ENCODE measurements at places on chromosomes 11 and 22.

DNA sequence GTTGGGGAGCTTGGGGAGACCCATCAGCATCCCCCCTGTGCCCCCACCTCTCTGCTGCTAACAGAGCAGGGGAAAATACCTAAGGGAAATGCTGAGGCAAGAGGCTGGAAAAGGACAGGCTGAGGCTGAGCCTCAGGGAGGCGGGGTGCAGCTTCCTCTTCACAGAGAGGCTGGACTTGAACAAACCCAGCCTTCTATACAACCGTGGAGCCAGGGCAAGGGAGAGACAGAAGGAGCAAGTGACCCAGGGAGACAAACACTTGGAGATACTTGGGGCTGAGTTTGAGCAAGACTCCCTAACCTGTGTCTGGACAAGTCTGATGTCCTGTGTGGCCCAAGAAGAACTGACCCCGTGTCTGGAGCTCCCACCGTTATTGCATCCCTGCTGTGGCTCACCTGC lies at the start of gene SLCO2B1:
Gene SLCO2B1, plus strand, starts transcription at position 229 of the 400 bp plus-strand sequence. CDS start 275 bp downstream, outside the sequence.
- no peak for DNase-seq

DNA sequence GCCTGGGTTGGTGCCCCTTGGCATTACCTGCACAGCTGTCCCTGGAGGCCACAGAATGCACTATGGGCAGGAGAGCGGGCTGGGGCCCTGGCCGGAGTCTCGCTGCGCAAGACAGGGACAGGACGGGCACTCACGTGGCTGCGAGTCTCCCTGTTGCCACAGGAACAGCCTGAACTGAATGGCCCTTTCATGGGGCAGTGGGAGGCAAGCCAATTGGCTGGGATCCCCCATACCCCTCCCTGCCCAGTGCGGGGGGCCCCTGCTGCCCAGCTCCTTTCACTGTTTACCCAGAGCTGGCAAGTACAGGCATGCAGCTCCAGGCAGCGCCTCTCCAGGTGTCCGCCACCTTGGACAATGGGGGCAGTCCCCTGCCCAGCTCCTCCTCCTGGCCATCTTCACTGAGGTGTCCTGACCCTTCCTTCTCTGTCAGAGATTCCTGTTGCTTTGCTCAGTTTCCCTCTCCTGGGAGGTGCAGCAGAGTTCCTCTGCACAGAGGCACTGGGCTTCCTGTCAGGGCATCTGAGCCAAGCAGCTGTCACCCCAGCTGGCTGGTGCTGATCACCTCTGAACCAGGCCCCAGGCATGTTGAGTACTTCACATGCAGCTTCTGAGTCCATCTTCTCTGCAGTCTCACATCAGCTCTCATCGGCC lies 5.2 kb downstream of the USP2 start:
- no peak for DNase-seq

- no peak for DNase-seq
These were observed 72.0 kb downstream of the TP53I11 start for GRCh38 chr11:44878711-44879110.

DNA sequence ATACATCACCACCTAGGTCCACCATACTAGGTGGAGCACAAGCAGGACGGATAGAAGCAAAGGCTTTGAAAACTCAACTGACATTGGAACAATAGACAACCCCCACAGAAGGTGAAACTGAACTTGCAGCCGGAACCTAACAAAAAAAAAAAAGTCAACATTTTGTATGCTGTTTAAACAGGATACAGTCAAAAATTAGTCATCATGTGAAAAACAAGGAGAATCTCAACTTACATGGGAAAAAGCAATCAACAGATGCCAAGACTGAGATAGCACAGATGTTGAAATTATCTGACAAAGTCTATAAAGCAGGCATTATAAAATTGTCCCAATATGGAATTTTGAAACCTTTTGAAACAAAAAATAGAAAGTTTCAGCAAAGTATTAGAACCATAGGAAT lies 123.8 kb downstream of the RAB38 start:
- peak; percentile 36 for DNase-seq

- no peak for DNase-seq
These were observed 67.3 kb downstream of the TRPC6 start for GRCh38 chr11:101516546-101516945.

DNA sequence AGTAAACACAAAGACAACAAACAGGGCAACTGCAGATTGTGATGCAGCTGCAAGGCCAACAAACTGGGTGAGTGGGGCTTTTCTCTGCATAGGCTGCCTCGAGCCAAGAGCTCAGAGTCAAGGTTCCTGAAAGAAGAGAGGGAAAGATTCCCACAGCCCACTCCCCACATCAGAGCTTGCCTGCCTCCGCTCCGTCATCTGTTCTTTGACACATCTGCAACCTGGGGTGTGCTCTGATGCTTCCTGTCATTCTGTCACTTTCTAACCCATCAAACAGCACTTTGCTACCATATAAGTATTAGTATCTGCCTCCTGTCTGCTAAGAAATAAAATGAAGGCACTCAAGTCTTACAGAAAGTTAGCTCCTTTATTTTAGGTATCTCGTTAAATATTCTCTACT lies 46.9 kb downstream of the C22orf31 start:
- DNase-seq = no peak

GRCh38 chr11:57167125-57167846 lies 14.5 kb upstream of the LRRC55 start:
- no peak for DNase-seq

GRCh38 chr11:44775985-44776446 lies 49.3 kb downstream of the TSPAN18 start:
- no peak for DNase-seq

GRCh38 chr22:46827136-46827780 lies 64.8 kb downstream of the TBC1D22A start:
- DNase-seq = no peak

DNA sequence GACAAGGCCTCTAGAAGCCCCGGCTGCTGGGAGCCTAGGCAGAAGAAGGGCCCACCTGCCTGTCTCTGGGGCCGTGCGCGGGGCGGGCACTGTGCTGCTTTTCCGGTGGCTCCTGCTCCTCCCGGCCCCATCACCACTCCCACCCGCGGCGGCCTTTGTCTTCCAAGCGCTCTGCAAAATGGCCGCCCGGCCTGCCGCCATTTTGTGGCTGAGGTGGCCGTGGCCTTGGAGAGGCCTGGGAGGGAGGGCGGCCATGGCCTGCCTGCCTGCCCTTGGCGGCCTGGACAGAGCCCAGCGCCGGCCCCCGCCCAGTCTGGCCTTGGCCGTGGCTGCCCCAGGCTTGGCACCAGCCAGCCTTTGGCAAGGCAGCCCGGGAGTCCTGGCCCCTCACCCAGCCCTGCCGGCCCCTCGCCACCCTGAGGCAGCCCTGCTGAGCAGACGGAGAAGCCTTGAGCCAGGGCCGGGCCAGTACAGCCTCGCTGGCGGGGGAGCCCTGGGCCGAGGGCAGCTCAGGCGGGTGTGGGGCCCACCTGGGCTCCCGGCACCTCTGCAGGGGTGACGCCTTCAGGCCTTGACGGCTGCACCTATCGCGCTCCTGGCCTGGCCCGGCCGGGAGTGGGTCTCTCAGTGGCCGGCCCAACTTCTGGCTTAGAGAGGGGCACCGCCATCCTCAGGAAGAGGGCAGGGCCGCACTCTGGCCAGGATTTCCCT lies 46.0 kb upstream of the PPARA start:
- no peak for DNase-seq

- DNase-seq = peak; percentile 3
These were observed 29.9 kb downstream of the GUCY1A2 start for GRCh38 chr11:106988151-106989077.

DNA sequence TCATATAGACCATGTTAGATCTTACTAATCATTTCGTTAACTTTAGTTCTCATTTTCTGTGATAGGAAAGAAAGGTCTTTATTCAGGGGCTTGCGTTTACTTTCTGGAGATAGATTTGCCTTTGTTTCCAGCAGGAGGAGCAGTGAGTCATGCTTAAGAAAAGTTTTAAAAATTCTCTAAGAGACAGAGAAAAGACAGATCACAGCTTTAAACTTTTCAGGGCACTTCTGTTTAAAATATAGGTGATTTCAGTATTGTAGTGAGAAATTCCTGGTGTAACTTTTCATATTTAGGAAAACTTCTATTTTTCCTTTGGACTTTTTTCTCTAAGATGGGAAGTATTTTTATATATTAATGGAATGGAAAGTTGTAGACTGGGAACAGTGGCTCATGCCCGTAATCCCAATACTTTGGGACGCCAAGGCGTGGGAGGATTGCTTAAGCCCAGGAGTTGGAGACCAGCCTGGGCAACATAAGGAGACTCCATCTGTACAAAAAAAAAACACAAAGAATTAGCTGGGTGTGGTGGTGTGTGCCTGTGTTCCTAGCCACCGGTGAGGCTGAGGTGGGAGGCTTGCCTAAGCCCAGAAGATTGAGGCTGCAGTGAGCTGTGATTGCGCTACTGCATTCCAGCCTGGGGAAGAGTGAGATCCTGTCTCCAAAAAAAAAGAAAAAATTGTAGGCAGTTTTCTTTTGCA lies 60.3 kb downstream of the ATXN10 start:
- DNase-seq = no peak

GRCh38 chr22:28222571-28222970 lies 303.5 kb upstream of the PITPNB start:
- DNase-seq = no peak

- peak; percentile 47 for DNase-seq
These were observed 1.7 kb upstream of the TXNRD2 start for GRCh38 chr22:19943082-19944026.

DNA sequence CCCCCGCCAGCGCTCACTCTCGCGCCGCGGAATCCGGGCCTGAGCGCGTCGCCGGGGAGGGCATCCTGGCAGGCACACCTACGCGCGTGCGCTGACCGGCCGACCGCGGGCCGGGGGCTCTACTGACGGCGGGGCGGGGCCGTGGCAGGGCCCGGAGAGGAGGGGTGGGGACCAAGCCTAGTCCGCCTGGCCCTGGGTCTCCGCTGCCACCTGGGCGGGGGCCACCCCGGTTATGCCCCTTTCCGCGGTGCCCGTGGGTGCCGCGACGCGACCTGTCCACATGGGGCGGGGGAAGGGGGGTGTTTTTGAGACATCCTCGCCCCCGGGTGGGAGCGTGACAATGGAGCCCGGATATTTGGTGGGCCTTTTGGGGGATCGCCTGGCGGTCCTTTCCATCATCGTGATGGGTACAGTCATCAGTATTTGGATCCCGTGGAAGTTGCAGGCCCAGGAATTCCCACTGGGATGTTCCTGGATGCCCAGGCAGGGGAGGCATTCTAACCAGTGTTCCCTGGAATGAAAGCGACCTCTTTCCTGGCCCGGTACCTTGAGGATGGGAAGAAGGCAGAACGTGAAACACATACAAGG lies 2.2 kb downstream of the NCAM1 start:
- DNase-seq = no peak

- no peak for DNase-seq
These were observed 78.4 kb downstream of the NAV2 start for GRCh38 chr11:19790831-19791552.

GRCh38 chr11:32706985-32707741 lies 87.3 kb downstream of the CCDC73 start:
- peak; percentile 73 for DNase-seq

- no peak for DNase-seq
These were observed 25.5 kb downstream of the NAV2 start for GRCh38 chr11:19738124-19738523.

GRCh38 chr11:58204042-58204441 lies at the start of gene OR1S2:
Gene OR1S2, minus strand, starts transcription at chr11:58204142. Its CDS starts 0 bp downstream, at chr11:58204142.
- no peak for DNase-seq

DNA sequence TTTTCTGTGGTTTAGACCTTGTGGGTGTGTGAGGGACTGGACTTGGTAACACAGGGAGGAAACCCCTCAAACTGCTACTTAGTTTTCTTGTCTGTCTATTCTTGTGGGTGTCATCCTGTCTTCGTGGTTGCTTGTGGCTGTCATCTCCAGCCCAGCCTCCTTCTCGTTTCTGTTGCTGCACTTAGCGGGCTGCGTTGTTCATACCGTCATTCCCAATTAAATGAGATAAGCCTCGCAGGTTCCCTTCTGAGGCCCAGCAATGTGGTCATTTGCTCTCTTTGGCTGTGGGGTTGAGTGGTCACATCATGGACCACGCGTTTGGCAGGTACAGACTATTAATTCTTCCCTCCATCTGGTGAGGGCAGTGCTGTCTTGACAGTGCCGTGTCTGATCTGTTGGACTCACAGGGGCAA lies 18.8 kb downstream of the PANX1 start:
- no peak for DNase-seq

DNA sequence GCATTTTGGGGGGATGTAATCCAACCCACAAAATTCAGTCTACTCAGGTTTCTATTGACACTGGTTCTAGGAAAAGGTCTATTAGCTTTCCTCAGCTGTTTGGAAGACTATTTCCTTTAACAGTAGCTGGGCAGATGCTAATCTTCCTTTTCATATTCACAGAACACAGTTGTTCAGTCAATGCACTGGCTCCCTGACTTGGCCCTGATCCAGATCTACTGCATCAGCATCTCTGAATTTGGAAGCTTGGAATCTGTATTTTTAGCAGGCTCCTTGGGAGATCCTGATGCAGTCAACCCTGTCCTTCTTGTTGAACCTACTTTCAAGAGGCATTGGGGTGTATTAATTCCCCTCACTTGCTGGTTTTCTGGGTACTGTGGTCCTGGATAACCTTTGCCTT lies 6.3 kb downstream of the HTATIP2 start:
- no peak for DNase-seq

- no peak for DNase-seq
These were observed 140.3 kb upstream of the RAG2 start for GRCh38 chr11:36738292-36738861.

- no peak for DNase-seq
These were observed 134.4 kb upstream of the SORL1-AS1 start for GRCh38 chr11:121587182-121587581.

DNA sequence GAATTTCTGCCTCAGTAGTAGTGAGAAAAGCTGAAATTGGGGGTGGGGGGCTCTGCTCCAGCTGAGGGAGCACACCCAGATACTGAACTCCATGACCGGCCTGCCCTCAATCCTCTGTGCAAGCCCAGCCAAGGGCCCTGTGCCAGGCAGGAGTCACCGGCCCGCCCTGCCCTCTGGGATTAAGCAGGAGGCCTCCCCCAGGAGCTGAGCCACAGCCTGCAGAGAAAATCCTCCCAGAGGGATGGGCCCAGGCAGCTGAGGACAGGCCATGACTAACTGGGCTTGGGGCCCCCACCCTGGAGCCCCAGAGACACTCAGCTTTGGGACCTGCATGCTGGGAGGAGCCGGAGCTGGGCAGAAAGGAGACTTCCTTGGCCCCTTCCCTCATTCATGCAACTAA lies 48.8 kb downstream of the MN1 start:
- peak; percentile 81 for DNase-seq

DNA sequence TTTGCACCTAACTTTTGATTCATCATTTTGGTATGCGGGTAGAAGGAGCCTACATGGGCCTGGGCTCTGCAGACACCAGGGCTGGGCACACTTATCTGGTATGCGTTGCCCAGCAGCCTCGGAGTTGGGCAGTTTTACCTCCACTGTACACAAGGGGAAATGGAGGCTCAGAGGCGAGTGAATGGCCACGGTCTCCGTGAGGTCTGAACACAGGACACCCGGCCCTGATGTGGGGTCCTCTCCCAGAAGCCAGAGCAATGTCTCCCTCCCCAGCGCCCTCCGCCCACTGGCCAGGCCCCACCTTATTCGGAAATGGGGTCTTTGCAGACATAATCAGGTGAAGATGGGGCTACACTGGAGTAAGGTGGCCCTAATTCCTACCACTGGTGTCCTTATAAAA lies 43.7 kb downstream of the OSBPL5 start:
- DNase-seq = no peak

All from RWPE1 (cell line).